ENCODE measurements at places on chromosomes 5 and 9.

DNA sequence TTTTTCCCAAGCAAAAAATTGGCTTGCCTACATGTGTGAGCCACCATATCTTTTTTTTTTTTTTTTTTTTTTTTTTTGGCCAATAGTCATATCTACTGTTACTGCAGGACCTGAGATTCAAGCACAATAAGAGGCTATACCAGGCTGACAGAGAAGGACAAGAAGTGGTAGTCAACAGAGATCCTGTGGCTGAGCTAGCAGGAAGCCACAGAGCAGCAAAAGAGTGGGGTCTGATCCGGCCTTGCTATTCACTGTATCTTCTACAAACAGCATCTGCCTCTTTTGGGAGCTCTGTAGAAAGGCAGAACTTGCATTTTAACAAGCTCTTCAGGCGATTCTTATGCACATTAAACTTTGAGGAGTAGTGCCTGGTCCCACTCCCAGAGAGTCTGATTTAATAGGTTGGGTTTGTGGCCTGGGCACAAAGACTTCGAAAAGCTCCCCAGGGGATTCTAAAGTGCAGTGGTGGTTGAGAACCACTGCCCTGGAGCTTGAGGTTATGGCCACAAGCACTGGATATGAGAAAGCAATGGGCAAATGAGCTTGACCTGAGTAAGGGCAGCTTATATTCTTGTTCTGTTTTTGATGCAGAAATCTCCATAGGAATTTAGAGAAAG, 162.8 kb downstream of the PIK3R1 start:
- peak; percentile 44 for DNase-seq

GRCh38 chr5:134403951-134404350, 7.7 kb downstream of the CDKN2AIPNL start:
- no peak for DNase-seq

DNA sequence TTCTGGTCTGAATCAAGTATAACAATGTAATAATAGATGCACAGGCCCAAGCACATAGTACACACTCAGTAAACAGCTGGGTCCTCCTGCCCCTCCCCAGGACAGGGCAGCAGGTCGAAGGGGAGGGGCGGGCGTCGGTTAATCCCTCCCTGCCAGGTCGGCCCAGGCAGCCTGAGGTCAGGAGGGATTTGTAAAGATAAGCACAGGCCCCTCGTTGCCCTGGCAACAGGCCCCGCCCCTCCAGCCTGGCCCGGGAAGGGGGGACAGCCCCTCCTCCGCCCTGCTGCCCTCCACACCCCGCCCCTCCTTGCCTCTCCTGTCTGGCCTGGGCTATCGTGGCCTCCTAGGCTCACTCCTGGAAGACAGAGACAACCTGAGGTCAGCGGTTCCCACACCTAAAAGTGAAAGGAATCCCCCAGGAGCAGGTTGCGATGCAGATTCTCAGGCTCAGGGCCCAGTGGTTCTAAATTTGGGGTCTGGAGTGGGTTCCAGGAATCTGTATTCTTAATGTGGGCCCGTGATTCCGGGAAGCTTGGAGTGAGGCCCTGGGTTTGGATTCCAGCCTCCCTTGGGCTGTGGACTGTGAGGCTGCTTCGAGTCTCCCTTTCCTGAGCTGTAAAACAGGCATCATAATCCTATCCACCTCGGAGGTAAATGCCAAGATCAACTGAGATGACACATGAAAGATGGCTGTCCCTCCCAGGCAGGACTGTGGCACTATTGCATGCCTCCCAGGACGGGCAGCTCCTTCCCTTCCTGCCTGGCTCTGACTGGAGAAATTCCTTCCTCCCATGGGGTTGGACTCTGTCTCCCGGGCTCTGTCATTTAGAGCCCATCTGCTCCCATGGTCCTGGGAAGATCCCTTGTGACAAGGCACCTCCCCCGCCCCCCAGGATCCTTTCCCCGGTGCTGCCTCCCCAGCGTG, 4.4 kb downstream of the CRB2 start:
- peak; percentile 55 for DNase-seq

DNA sequence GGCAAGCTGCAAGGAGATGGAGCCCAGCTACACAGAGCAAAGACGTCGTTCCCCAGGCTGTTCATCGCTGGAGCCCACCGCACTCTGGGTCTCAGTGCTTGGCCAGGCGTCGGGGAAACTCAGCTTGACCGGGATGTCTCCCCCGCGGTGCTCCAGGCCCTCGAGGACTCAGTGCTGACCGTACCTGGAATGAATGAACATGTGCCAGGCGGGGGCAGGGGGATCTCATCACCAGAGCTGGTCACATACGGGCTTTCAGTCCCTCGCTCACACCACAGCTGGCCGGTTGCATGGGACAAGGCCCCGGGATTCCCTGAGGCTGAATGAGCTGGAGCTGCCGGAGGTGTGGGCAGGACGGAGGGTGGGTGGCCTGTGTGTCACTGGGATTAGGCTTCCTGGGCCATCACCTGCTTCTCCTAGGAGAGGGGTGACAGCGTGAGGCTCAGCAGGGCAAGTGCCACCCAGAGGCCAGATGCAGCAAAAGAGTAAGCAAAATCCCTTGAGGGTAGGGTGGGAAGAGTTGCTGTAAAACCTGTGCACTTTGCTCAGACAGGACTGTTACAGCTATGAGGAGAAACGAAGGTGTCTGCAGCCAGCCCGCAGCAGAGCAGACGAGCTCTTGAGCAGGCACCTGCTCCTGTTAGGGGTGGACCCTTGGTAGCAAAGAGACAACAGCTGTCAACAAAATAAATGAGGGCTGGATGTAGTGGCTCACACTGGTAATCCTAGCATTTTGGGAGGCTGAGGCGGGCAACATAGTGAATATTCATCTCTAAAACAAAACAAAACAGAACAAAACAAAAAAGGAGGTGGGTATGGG, 70.7 kb upstream of the RAPGEF1 start:
- no peak for DNase-seq

GRCh38 chr9:137219757-137220316, 2.2 kb downstream of the RNF208 start:
- no peak for DNase-seq

DNA sequence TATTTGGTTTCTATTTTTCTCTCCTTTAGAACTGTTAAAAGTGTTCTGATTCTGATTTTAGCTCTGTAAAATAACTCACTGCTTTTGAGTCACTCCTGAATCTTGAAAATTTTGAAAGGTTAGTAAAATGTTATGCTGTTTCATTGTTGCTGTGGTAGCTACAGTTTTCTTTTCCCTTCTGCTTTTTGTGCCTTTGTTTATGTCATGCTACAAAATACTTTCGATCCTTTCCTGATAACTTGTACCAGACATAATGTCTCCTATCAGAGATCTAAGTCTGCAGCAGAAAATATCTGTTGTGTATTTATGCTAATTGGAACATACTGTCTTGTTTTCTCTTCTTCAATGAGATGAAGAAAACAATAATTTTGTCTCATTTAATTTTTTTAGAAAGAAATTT, 26.9 kb upstream of the CEP120 start:
- no peak for DNase-seq

- DNase-seq = no peak
Observed at GRCh38 chr9:91362051-91362611, 413 bp upstream of the AUH start.

GRCh38 chr5:120476063-120476462, 12.0 kb downstream of the PRR16 start:
- DNase-seq = no peak

- DNase-seq = no peak
Observed at GRCh38 chr9:88801214-88801796, 190.0 kb upstream of the S1PR3 start.

DNA sequence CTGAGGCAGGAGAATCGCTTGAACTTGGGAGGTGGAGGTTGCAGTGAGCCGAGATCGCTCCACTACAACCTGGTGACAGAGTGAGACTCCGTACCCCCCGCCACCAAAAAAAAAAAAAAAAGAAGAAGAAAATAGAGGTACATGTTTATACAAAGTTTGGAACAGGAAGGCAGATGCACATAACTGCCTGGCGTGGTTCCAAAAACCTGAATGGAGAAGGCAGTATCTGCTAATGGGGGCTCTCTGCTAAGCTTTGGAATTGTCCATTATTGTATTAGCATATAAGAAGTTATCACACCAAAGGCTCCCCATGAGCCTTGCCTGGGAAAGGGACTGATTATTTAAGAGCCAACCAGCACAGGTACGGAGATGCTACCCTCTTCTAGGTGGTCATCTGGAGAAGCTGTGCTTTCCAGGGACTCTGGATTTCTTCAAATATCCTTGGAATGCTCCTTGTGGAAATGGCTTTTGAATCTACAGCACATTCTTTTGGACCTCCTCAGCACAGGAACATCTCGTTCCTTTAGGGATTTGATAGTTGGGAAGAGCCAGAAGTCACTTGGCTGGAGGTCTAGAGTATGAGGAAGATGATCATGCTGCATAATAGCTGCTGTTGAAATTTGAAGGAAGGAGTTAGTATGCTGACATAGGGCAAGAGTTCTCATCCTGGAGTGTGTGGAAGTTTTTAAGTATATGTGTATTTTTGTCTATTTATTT, 42.5 kb upstream of the ABCA1 start:
- DNase-seq = no peak

DNA sequence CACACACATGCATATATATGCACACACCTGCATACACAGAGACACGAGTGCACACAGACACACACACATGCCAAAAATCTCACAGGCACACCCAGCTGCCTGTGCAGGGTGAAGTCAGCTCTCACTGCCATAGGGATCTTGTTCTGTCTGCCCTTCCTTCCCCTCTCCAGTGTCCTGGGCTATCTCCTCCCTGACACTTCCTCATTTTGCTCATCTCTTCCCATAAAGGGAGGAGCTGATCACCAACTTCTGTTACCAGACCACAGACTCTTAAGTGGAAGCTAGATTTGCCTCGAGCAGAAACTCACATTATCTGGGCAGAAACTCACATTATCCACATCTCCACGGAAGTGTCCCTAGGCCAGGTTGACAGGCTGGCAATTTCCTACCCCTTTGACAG, 28.7 kb downstream of the LCP2 start:
- no peak for DNase-seq

- DNase-seq = no peak
Observed at GRCh38 chr5:78286290-78286689, 8.2 kb downstream of the AP3B1 start.

GRCh38 chr5:81854915-81855314, 104.0 kb upstream of the SSBP2 start:
- DNase-seq = no peak

GRCh38 chr5:371811-372555, 50.5 kb downstream of the AHRR start:
- DNase-seq = peak; percentile 29

GRCh38 chr5:150177721-150178120, 11.1 kb downstream of the CDX1 start:
- no peak for DNase-seq

DNA sequence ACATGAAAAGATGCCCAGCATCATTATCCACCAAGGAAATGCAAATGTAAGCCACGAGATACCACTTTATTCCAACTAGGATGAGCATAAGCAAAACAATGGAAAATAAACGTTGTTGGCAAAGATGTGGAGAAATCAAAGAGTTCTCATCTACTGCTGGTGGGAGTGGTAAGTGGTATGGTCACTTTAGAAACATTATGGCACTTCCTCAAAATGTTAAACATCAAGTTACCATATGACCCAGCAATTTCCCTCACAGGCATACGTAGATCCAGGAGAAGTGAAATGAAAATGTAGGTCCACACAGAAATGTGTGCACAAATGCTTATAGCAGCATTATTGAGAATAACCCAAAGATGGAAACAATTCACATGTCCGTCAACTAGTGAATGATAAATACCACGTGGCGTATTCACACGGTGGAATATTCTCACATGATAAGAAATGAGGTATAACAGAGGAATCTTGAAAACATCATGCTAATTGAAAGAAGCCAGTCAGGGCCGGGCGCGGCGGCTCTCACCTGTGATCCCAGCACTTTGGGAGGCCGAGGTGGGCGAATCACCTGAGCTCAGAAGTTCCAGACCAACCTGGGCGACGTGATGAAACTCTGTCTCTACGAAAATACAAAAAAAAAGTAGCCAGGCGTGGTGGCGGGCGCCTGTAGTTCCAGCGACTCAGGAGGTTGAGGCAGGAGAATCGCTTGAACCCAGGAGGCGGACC, 16.4 kb upstream of the FLT4 start:
- no peak for DNase-seq

DNA sequence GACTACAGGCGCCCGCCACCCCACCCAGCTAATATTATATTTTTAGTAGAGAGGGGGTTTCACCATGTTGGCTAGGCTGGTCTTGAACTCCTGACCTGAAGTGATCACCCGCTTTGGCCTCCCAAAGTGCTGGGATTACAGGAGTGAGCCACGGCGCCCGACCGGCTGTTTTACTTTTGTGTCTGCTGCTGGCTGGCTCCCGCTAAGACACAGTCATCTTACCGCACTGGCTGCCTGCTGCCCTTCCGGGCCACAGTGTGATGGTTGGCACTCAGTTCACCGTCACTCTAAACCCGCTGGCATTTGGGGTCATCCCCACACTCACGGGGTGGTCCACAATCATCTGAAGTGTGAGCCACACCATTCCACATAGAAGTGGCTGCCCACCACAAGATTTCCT, 93.7 kb downstream of the WDR41 start:
- no peak for DNase-seq

GRCh38 chr5:135446615-135447014, 533 bp downstream of the DCANP1 start:
- DNase-seq = no peak

- DNase-seq = no peak
Observed at GRCh38 chr5:131423056-131423455, 159.2 kb downstream of the CDC42SE2 start.

All from activated CD4-positive, alpha-beta T cell treated with anti-CD3 and anti-CD28 coated beads, Interleukin-2, amount 10 ng/mL, durations not matched to agents 7 days and 5 days (primary cell).